Esophagus squamous epithelium (tissue), 5 donors: ENCODE measurements at places on chromosomes 6 and 20.
A peak's percentile ranks its signal among the peaks of the same experiment; 100 is the strongest.

DNA sequence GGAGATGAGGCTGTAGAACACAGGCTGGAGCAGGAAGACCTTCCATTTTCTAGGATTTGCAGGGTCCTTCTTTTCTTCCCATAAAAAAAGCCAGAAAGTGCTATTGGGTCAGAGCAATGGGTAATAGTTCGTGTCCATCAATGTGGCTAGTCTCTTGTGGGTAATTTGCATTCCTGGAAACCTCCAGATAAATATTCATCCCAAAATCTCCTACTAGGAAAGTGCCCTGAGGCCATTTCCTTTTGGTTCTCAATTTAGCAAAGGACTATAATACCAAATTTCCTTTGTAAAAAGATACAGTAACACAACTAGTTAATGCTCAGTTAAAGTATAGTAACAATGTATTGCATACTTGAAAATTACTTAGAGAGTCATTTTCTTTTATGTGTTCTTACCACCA, 138.1 kb upstream of the TAB2 start:
- DNase-seq, result no peak

- DNase-seq, result no peak
Measured at GRCh38 chr20:17499041-17499440, 32.1 kb downstream of the BFSP1 start.

- DNase-seq, result no peak
Measured at GRCh38 chr6:144178323-144178722, 28.0 kb downstream of the STX11 start.

DNA sequence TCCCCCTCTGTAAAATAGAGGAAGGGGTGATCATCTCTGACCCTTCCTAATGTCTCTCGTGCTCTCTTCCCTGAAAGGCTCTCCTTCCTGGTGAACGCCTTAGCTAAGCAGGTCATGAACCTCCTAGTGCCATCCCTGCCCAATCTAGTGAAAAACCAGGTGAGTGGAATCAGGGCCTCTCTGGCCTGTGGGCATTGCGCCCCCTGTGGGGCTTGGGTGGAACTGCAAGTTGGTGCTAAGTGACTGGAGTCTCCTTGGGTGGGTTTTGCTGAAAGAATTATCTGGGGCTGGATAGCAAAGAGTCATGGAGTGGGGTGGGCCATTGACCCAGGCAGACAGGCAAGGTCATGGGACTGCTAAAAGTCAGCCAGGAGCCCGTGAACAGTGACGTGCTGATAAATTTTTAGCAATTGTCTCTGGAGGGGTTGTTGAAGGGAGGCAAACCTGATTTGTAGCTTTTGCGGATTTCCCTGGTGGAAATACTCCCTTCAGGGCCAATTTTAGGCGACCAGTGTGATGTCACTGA, 8.9 kb downstream of the BPIFB1 start:
- no peak for DNase-seq

GRCh38 chr20:62675877-62676260, 32.8 kb upstream of the NTSR1 start:
- no peak for DNase-seq

GRCh38 chr6:11785415-11785773, 6.8 kb upstream of the ADTRP start:
- DNase-seq, result no peak

GRCh38 chr6:14912226-14912625, 333.6 kb upstream of the JARID2 start:
- DNase-seq, result no peak

GRCh38 chr6:103142902-103143301, 1716.8 kb downstream of the HACE1 start:
- DNase-seq, result no peak

GRCh38 chr20:35017099-35017835, 61.6 kb downstream of the MYH7B start:
- no peak for DNase-seq

DNA sequence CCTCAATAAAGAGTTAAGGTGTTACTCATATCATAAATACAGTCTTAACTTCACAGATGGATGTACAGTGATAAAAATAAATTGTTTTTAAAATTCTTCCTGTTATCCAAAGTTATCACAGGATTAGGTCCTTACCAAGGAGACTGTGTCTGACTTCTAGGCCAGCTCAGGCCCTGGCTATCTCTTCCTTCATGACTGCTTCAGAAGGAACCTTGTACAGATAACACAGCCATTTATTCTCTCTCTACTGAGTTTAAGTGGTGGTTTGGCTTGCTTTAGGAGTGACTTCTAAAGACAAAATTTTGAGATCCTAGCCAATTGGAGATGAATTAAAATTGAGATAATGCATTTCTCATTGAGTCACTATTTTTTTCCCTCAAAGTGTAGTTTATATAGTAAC, 40.8 kb upstream of the RNF182 start:
- no peak for DNase-seq

DNA sequence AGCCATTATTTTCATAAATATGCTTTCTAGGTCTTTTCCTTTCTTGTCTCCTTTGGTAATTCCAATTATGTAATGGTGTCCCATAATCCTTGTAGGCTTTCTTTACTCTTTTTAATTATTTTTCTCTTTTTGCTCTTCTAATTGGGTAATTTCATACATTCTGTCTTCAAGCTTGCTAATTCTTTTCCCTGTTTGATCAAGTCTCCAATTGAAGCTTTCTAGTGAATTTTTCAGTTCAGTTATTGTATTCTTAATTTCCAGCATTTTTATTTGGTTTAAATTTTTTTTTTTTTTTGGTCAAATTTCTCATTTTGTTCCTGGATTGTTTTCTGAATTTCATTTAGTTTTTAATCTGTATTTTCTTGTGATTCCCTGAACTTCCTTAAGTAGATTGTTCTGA, 74.9 kb upstream of the UST start:
- no peak for DNase-seq

DNA sequence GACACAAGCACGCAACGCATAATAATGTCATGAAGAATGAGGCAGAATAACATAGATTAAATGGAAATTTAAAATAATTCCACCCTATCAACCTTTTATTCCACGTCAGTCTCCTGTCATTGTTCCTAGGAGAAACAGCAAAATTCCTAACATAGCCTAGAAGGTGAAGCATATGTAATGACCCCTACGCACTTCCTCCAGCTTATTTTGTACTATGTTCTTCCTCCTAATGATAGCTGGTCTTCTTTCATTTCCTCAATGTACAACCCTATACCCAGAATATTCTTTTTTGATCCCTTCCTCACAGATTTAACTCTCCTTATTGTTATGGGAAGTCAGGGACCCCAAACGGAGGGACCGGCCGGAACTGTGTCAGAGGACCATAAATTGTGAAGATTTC, 122.0 kb upstream of the CARMIL1 start:
- no peak for DNase-seq

GRCh38 chr6:157999168-158000051, 17.7 kb downstream of the SYNJ2 start:
- no peak for DNase-seq

DNA sequence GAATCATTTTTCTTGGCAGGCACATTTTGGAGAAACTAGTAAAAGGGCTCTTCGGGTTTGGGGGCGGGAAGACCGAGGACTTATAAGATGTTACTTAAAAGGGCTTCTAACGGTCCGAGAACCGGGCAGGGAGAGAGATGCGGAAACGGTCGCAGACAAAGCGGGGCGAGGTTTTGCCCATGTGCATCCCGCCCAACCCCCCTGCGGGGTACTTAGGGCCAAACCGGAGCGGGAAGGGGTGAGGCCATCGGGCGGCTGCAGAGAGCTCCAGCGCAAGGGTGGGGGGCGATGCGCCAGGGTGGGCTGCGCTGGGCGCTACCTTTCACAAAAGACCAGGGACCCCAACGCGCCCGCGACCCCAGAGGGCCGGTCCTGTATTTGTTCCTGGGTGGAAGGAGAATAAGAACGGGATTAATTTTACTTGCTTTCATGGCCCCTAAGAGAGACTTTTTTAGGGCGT, 616 bp downstream of the TUBB start:
- peak; percentile 41 for DNase-seq

GRCh38 chr6:138953451-138953850, 34.6 kb downstream of the REPS1 start:
- DNase-seq, result no peak

DNA sequence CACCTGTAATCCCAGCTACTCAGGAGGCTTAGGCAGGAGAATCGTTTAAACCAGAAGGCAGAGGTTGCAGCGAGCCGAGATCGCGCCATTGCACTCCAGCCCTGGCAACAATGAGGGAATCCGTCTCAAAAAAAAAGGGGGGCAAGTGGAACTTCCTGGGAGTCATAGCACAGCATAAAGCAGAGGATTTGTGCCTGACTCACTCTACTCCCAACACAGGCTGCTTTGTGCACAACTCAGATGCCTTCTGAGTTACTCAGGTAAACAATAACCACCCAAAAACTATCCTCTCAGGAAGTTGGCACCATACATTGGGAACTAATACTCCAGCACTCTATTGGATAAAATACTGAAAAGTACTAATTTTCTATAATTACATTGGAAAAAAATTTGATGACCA, 2.5 kb upstream of the TMEM244 start:
- DNase-seq, result no peak

DNA sequence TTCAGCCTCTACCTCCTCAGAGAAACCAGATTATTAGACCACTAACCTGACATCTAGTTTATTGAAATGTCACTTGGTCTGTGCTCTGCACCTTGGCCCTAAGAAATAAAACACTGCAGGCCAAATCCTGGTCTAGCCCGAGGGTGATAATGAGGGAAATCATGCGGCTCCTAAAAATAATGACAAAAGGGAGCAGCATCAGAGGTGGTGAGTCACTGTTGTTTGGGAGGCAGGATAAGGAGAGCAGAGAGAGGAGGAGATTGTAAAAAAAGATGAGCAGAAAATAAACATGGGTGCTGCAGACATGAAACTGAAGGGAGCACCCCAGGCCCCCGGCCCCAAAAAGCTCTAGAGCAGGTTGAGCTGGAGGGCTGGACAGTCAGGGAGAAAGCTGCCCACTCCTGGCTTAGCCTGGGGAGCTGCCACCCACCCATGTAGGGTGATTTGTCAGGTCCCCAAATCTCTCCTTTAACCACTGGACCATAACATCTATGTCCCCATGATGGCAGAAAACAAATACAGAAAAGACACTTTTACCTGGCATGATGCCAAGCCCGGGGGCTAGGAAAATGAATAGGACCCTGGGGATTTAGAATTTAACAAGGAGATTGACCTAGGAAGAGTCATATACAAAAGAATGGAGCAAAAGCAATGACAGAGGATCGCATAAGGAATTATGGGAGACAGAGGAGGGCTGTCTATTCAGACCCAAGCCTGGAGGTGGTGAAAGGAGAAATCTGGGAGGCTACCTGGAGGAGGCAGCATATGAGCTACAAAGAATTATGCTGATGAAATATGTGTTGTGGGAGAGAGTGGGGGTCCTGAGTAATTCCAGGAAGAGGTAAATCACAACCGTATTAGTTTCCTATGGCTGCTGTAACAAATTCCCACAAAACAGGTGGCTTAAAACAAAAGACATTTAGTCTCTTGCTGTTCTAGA, 103.7 kb downstream of the SNAP25 start:
- no peak for DNase-seq

DNA sequence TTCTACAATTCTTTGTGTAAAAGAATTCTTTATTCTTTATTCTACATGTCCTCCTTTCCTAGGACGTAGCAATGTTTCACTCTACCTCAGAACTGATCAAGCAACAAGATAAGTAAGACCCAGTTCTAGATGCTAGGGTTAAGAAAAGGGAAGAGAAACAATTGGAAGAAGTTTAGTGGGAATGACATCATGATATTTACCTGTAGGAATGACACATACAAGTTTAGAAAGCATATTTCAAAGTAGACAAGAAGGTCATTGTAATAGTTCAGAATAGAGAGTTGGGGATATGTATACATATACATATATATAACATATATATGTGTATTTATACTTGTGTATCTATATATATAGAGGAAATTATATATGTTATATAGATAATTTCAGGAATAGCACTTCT, 43.4 kb upstream of the LRRC1 start:
- DNase-seq, result no peak

GRCh38 chr6:122454673-122455072, 16.9 kb downstream of the SERINC1 start:
- no peak for DNase-seq

DNA sequence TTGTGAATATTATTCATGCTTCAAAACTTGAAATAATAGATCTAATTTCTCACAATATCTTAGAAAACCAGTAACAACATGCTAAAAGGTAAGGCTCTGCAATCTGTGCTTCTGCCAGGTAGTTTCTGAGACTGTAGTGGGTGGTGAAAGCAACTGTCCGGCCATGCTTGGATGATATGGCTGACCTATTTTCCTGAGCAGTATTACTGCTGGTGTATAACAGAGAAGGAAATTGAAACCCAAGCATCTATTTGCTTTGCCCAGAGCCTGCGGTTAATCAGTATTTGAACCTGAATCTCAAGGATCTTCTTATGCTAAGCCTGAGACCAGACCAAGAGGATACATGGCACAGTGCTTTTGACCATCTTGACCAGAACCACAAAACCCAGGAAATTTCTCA, 563.8 kb downstream of the COL12A1 start:
- no peak for DNase-seq

GRCh38 chr6:3887150-3887700, 38.1 kb downstream of the FAM50B start:
- DNase-seq, result no peak

GRCh38 chr20:3908667-3909066, 19.5 kb downstream of the PANK2 start:
- DNase-seq, result no peak

DNA sequence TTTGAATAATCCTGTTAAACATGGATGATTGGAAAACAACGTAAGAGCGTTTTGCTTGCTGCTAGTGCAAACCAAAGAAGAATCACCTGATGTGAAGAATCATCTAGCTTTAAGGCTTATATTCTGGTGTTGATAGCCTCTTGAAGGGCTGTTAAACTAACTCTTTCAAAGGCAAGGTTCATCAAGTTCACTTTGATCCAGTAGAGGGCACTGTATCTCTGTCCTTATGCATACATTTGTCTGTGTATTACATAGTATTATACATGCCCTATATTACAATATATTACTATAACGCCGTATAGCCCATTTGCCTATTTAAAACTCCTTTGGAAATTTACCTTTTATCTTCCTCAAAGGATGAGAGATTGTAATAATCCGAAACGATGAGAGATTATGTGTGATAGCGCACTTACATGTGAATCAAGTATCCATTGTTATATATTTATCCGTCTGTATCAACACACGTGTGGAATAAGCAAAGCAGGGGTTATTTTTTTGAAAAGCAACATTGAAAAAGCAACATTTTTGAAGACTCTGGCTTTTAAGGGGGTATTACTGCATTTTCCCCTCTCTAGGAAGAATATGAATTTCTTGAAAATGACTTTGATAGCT, 50.8 kb upstream of the NRN1 start:
- DNase-seq, result no peak
